Gastroesophageal sphincter (tissue), 4 donors: ENCODE measurements at places on chromosomes 3 and 15. TPM values are rescaled to one million over a fixed set of nuclear protein-coding genes. Genes with fewer than 3 reads are reported as not detected.

Gene NEK10
- 1.0 TPM for total RNA-seq

Gene SLC22A14
- total RNA-seq, result not detected

- ATAC-seq, result no peak
Measured at GRCh38 chr3:156761713-156762451, 64.3 kb upstream of the LEKR1 start.

DNA sequence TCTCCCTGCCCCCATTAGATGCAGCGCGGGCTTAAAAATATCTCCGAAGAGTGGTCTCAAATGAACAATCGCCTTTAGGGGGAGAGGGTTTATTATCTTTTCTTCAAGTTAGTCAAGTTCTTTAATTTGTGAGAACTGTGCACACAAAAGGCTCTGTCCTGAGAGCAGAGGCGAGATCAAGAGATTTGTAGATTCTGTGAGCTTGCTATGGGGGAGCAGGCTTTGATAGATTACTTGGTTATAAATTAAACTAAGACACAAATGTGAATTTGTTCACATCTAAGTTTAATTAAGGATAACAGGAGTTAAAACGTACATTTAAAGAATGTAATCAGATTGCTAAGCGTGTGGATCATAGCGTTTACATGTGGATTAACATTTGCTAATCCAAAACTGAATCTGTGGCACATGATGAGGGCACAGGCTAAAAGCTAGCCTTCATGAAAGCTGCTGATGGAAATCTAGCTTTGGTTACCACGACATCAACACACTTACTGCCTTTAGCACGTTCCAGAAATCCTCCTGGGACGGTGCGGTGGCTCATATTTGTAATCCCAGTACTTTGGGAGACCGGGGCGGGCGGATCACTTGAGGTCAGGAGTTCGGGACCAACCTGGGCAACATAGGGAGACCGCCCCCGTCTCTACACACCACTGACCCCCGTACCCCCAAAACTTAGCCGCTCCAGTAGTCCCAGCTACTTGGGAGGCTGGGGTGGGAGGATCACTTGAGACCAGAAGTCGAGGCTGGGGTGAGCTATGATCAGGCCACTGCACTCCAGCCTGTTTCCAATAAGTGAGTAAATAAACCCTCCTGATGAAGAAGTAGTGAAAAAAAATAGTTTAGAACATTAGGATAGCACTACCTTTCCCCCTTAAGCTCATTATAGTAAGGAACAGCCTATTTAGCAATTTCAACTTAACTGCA, 1.0 kb upstream of the PRTG start:
- no peak for ATAC-seq

- no peak for ATAC-seq
Measured at GRCh38 chr15:62816342-62817069, 226.0 kb upstream of the TPM1 start.

DNA sequence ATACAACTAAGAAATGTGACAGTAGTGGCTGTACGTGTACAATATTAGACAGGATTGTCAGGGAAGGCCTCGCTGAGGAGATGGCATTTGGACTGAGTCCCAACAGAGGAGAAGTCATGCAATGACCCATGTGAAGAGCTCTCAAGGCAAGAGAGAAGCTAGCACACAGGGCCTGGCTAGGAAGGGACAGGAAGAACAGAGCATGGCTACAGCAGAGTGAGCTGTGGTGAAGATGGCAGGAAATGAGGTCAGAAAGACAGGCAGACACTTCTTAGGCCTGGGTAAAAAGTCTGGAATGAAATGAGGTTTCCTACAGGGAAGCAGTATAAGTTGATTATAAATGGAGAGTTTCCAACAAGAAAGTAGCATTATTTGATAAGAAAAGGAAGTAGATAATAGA, 33.2 kb upstream of the LEKR1 start:
- ATAC-seq, result no peak
